ENCODE measurements at places on chromosomes 7 and 10.

DNA sequence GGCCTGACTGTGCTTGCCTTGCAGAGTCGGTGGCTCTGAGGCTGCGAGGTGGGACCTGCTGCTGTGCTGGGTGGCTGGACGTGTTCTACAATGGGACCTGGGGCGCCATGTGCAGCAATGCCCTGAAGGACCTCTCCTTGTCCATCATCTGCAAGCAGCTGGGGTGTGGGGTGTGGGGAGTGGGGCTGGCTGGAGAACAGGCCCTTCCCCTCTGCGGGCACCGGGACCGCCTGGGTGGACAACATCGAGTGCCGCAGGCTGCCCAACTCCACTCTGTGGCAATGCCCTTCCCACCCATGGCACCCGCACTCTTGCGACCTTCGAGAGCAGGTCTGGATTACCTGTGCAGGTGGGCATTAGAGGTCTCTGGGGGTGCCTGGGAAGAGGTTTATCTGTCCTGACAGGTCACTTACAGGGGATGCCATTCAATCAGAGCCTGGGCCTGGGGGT is 10.9 kb downstream of the SCART1 start:
- DNase-seq = no peak

- DNase-seq = no peak
These were observed 33.7 kb downstream of the BAMBI start for GRCh38 chr10:28711041-28711440.

DNA sequence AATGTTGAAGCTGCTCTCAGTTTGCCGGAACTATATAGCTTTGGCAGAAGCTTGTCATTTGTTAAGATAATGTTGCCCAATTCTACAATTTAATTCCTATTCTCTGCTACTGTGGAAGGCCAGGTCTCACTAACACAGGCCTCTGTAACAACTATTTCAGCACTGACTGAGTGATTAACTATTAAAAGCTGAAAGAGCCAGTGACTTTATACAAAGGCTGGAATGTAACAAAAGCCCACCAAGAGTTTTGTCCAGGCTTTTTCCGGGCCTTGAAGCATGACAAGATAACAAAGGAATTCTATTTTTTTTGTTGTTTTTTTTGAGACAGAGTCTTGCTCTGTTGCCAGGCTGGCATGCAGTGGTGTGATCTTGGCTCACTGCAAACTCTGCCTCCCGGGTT is 795.6 kb downstream of the PHTF2 start:
- no peak for DNase-seq

GRCh38 chr7:150863946-150864345 is 11.6 kb downstream of the AOC1 start:
- no peak for DNase-seq

All from COR-L47 (cell line).